ENCODE measurements at places on chromosomes 7 and 10.

DNA sequence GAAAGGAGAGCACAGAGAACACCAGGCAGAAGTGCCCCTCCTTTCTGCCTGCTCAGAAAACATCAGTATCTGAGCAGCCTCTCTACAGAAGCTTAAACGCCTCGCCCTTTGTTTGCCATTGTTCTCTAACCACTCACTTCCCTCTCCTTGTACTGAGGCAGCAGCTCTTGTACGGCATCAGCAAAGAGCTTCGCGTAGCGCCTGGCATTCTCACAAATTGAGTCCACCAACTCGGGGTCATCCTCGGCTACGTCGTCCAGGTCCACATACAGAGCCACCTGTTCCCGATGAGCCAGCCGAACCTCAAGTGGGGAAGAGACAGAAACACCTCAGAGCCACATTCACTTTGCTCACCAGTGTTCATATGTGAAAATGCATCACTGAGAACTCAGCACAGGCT, 1.7 kb downstream of the MCM7 start:
- no peak for DNase-seq

- DNase-seq = no peak
Measured at GRCh38 chr10:131099028-131099726, 212.3 kb downstream of the TCERG1L start.

GRCh38 chr7:48114115-48114514, 25.1 kb downstream of the UPP1 start:
- DNase-seq = no peak

- DNase-seq = no peak
Measured at GRCh38 chr10:86968271-86968993, at the start of gene ADIRF. Gene ADIRF (plus strand): TSS chr10:86968482. CDS start chr10:86968545, 63 bp downstream.

GRCh38 chr7:99420986-99421385, 12.2 kb downstream of the BUD31 start:
- DNase-seq = no peak

- no peak for DNase-seq
Measured at GRCh38 chr7:157372300-157373232, 35.8 kb downstream of the DNAJB6 start.

DNA sequence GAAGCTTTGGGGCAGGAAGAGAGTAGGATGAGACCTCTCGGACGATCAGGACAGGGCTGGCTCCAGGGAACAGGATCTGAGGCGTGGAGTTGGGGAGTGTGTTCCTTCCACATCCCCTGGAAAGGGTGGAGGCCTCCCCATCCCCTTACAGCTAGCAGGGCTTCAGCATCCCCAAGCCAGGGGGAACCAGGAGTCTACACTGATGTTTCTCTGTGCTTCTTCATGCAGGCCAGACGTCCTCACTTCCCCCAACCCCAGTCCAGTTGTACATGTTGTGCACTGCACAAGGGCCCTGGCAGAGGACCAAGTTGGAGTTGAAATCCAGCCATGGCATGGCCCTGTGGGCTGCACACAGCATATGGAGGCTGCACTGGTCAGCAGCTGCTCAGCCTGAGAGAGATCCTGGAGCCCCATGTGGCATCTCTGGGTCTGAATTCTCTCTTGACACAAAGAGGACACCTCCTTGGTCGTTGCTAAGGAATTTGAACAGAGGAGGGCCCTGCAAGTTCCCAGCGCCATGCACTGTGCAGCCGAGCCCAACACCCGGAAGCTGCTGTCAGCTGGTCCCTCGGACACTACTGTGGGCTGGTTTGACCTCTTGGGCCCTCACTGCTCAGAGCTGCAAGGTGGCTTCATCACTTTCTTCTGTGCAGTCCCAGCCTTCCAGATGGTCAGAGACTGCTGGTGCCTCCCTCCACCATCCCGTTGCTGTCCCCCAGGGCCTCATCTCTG, 181.1 kb downstream of the DNAJB6 start:
- no peak for DNase-seq

- no peak for DNase-seq
Measured at GRCh38 chr10:61357687-61358086, 95.5 kb downstream of the TMEM26 start.

DNA sequence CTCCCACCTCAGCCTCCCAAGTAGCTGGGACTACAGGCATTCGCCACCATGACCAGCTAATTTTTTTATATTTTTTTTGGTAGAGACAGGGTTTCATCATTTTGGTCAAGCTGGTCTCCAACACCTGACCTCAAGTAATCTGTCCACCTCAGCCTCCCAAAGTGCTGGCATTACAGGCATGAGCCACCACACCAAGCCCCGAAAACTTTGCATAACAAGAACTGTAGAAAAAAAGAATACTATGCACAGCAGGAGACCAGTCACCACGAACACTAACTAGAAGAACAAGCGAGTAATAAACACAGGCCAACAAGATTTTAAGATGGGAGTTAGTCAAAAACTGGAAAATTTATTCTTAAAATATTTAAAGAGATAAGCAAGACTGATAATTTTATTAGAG, 447.0 kb downstream of the ETV1 start:
- DNase-seq = no peak

GRCh38 chr10:75000748-75001321, 110.6 kb upstream of the SAMD8 start:
- DNase-seq = no peak

DNA sequence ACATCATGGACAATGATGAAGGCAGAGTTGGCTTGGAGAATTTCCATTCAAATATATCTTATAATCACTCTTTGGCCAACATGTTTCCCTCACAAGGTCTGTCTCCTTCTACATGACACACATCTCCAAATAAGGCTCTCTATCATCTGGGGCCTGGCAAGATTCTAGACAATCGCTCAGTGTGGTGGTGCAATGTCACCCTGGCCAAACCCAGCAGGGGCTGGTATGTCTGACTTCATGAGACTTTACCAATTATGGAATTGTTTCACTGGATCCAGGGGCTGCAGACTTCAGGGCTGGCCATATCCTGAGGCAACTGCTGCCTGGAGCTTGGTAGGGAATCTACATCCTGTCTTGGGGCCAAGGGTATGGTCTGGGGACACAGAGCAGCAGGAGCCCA, 319.0 kb downstream of the PLXNA4 start:
- no peak for DNase-seq

- DNase-seq = no peak
Measured at GRCh38 chr10:132467464-132468149, 70.0 kb upstream of the INPP5A start.

DNA sequence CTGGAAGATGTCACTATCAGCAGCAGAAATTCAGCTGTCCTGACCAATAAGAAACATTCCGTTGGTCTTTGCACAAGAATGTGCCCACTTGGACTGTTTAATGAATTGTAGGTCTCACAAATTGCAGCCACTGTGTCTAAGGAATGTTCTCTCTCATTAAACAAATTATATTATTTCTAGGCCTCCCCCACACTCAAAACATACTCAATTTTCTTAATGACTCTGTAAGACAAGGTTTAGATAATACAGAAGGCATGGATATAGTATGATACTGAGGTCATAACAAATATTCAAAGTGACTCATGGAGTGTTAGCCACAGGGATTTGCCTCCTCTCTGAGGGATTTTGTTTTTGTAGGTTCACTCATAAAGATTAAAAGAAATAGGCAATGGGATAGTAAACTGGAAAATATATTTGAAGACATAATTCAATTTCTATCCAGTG, 197.5 kb downstream of the PTN start:
- no peak for DNase-seq

DNA sequence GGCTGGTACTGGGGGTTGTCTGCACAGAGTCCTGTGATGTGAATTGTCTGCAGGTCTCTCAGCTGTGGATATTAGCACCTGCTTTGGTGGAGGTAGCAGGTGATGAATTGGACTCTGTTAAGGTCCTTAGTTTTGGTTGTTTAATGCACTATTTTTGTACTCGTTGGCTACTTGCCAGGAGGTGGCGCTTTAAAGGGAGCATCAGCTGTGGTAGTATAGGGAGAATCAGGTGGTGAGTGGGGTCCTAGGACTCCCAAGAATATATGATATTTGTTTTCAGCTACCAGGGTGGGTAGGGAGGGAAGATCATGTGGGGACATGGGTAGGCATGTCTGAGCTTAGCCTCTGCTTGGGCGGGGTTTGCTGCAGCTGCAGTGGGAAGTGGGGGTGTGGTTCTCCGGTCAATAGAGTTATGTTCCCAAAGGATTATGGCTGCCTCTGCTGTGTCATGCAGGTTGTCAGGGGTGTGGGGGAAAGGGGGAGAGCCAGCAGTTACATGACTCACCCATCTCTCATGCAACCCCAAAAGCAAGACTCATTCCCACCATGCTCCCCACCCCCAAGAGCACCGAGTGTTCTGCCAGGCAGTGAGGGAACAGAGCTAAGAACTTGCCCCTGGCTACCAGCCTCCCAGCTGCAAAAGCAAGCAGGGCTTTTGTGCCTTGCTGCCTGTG, 53.7 kb upstream of the ZNF273 start:
- DNase-seq = no peak

GRCh38 chr10:117431160-117431559, 55.9 kb upstream of the PDZD8 start:
- no peak for DNase-seq

DNA sequence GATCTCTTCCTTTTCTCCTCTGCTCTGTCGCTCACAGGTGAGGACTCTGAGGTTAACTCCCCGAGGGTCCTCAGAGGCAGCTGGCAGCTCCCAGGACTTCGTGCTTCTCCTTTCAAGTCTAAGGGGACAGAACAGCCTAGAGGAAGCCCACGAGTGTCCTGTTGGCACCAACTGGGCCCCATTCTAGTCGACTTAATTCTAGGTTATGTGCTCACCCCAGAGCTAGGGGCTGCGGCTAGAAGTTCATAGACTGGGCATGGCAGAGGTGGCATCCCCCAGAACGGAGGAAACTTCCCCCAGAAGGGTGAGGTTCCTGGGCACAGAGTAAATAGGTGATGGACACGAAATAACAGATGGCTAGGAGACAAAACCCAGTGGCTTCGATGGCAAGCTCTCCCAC, 259.4 kb downstream of the TEX36 start:
- no peak for DNase-seq

DNA sequence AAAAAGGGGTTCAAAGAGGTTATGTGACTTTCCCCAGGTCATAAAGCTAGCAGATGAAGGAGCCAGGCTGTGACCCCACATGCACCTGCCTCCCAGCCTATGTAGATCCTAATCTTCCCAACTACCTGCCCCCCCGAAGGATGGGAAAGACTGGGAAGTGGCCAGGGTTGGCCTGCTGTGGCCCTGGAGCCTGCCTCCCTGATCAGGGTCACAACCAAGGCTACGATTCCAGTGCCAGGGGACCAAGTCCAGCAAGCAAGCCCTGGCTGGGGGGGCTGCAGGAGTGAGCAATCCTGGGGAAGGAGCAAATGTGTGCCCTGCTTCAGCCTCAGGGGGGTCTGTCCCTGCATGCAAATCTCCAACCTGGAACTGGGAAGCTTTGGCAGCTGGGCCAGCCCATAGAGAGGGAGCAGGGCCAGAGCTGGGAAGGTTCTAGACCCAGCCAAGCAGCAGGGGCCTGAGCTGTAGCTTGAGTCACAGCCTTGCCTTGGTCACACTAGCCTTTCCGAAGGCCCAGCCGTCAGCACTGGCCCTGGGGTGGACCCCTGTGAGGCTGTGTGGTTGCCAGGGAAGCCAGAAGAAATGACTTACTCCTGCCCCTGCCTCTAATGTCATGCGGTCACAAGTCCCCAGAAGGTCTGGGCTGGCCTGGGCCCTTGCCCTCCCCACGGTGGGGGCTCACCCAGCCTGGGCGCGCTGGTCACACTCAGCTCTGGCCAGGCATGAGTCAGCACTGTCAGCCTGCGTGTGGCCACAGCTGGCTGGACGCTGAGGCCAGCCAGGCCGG, 96.4 kb upstream of the ZMIZ1 start:
- no peak for DNase-seq

DNA sequence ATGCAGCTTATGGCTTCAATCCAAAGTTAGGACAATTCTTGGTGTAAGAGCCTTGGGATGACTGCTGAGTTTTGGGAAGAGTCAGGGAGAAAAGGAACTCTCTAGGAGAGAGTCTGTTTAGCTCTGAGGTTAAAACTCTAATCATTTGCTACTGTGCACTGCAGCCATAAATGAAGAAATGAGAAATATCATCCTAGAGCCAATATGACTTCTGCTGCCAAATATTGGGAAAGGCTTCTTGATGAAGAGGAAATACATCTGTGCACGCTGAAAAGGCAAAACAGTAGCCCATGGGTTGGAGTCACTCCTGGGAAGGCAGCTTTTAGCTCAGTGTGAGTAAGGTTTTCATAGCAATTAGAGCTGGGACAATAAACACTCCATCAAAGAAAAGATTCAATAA, 308.8 kb downstream of the SFMBT2 start:
- DNase-seq = no peak

GRCh38 chr10:128416231-128416630, 290.0 kb upstream of the MKI67 start:
- no peak for DNase-seq
